G401 (cell line): ENCODE measurements at places on chromosomes 7 and 10.

- no peak for DNase-seq
Measured at GRCh38 chr10:7473474-7473873, 62.6 kb upstream of the SFMBT2 start.

GRCh38 chr7:15559416-15559928 is 2.3 kb downstream of the AGMO start:
- DNase-seq, result no peak

DNA sequence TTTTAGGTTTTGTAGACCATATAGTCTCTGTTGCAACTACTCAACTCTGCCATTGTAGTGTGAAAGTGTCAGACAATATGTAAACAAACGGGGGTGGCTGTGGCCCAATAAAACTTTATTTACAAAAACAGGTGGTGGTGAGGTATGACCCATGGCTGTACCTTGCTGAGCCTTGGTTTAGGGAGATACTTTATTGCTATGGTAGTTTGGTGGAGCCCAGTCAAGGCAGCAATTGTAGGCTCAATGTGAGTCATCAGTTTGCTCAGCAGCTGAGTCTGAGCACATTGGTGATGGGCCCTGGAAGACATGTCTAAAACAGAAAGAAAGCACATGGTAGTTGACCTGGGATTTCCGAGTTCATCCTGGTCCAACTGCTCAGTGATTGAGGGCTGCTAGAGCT is 242.5 kb downstream of the REEP3 start:
- DNase-seq, result no peak

DNA sequence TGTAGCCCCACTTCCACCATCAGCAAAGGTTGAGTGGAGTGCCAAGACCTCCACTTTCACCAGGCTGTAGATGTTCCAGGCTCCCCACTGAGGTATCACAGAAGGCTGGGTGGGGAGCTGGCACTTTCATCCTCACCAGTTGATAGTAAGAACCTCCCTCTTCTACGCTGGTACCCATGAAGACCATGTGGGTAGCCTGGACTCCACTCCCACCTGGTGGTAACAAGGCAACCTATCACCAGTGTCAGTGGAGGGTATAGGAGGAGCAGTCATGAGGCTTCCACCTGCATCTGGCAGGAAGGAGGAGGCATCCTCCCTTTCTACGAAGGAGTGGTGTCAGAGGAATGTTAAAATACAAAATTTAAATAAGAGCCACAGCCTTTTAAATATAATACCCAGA is 4.4 kb downstream of the SMIM30 start:
- DNase-seq, result no peak
